ENCODE measurements at places on chromosomes 16 and 17. TPM values are rescaled to one million over a fixed set of nuclear protein-coding genes. Genes with fewer than 3 reads are reported as not detected.

DNA sequence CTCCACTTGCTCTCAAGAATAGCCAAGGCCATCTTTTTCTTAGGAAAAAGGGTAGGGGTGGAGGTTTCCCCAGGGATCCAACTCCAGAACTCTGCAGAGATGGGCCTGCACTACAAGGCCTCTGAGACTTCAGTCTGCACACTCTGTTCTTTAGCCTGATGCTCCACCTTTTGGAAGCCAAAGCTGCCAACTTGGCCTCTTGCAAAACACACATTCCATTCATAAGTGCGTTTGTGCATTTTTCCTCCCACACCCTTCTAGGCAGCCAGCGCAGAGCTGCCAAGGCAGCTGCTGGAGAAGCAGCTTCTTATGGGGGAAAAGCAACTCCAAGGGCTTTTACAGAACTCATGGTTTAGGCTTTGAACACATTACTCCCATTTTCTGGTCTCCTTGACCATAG, 45.3 kb downstream of the REXO5 start:
- peak; percentile 50 for DNase-seq

Gene CMTM2
- 0.54 TPM for total RNA-seq

Gene KRTAP4-6
- not detected for total RNA-seq

Gene PALB2
- total RNA-seq, result 18.5 TPM

GRCh38 chr17:81090361-81091136, 55.6 kb downstream of the BAIAP2 start:
- DNase-seq, result no peak

- DNase-seq, result no peak
Observed at GRCh38 chr16:67148656-67149275, 2.0 kb downstream of the B3GNT9 start.

Gene METRNL
- 97.0 TPM for total RNA-seq

Data from kidney epithelial cell (primary cell).